ENCODE measurements at places on chromosomes 11 and 22. TPM values are rescaled to one million over a fixed set of nuclear protein-coding genes. Genes with fewer than 3 reads are reported as not detected.

The SCN4B gene
- 0.89 TPM for total RNA-seq

The MAJIN gene
- total RNA-seq: not detected

The VWCE gene
- 17.7 TPM for total RNA-seq

GRCh38 chr11:63756919-63757761 is 11.4 kb downstream of the ZFTA start:
- H3K4me3 ChIP-seq: no peak overlapping the region
- no peak for DNase-seq
- H3K4me1 ChIP-seq: no peaks in the 10 kb centered on the region
- H3K27ac ChIP-seq: no peak overlapping the region
- peaks cover 12% of the 10 kb centered on the region for H3K36me3 ChIP-seq
- no peaks in the 10 kb centered on the region for H3K27me3 ChIP-seq

DNA sequence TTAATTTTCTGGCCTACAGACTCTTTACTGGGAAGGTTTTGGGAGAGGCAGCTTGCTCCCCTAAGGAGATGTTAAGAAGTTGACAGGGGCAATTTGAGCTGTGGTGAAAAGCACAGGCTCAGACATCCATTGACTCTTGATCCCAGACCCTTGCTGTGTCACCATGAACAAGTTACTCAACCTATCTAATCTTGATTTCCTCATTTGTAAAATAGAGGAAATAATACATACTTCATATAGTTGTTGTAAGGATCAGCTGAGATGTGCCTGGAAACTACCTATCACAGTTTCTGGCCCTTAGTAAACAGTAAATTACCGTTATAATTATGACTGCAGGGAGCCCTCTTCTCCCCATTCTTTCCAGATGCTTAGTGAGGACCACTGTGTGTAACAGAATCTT is 16.6 kb upstream of the SCGB1D4 start:
- no peak for DNase-seq
- no peak overlapping the region for H3K4me3 ChIP-seq
- no peaks in the 10 kb centered on the region for H3K4me1 ChIP-seq
- H3K27me3 ChIP-seq: peaks cover 5% of the 10 kb centered on the region
- no peaks in the 10 kb centered on the region for H3K36me3 ChIP-seq
